ENCODE measurements at places on chromosomes 3 and 15.

- DNase-seq, result no peak
Observed at GRCh38 chr3:9229879-9230278, 19.6 kb downstream of the SRGAP3 start.

- no peak for DNase-seq
Observed at GRCh38 chr3:110750201-110750600, 321.4 kb upstream of the NECTIN3 start.

DNA sequence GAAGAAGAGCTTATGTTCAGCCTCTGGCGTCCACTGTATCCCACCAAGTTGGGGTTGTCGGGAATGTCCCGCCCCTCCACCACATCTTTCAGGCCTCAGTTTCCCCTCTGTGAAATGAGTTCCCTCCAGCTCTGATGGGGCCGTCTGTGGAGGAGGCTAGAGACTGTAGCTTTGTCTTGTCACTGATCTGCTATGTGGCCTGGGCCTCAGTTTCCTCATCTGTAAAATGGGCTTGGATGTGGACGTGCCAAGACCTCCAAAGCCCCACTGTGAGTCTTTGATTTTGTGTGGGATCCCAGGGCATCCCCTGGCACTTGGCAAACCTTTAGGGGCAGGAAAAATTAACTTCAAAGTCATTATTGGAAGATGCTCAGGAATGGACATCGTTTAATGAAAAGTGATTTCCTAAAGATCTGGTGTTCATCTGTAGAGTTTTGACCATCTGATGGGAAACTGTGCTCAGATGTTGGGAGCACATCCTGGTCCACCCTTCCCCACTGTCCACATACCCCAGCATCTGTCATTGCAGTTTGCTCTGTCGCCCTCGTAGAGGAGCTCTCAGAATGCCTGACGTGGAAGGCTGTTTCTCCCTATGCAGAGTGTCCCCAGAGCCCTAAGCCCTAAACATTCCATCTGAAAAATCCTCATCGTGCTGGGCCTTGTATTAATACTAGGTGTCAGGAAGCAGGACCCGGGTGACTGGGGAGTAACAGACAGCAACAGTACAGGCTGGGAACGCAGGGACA, 28.5 kb downstream of the SLC6A6 start:
- no peak for DNase-seq

DNA sequence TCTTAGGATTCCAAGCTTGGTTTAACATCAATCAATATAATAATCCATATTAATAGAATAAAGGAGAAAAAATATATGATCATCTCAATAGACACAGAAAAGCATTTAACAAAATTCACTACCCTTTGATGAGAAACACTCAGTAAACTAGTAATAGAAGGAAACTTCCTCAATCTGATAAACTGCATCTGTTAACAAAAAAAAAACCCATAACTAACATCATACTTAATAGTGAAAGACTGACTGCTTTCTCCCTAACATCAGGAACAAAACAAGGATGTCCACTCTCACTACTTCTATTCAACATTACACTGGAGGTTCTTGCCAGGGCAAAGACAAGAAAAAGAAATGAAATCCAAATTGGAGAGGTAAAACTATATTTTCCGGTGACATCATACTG, 30.5 kb downstream of the LRRK1 start:
- no peak for DNase-seq
